EL (cell line): ENCODE measurements at places on chromosomes 16 and 17.

- no peak for DNase-seq
These were observed 52.1 kb upstream of the TNRC6A start for GRCh38 chr16:24677388-24677787.

DNA sequence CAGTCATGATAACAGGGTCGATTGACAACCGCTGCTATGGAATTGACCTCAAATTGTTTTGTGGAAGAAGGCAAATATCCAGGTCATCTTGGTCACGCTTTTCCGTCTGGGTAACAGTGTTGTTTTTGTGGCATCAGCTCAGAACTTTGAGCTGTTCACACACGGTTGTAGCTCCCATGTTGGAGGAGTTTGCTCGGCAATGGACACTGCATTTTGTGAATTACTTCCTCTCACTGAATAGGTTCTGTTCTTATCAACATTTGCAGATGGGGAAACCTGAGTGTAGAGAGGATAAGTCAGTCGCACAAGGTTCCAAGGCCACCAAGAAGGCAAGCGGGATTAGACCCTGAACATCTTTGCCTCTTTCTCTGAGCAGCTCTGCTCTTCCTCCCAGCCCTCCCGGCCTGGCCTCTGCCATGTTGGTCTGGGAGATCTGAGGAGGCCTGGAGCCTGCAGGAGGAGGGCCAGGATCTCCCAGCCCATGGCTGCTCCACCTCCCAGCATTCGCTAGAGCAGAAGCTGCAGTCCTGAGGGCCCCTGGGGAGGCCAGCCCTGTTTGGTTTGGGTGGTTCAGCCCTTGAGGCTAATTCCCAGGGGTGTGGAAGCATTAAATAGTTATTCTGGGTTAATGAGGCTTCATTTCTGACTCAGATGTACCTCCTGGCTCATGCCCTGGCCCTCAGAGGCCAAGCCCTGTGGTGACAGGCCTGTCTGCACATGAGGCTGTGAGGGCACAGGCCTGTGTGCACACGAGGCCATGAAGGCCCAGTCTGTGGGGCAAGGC is 154.1 kb upstream of the PLCG2 start:
- peak; percentile 22 for DNase-seq

DNA sequence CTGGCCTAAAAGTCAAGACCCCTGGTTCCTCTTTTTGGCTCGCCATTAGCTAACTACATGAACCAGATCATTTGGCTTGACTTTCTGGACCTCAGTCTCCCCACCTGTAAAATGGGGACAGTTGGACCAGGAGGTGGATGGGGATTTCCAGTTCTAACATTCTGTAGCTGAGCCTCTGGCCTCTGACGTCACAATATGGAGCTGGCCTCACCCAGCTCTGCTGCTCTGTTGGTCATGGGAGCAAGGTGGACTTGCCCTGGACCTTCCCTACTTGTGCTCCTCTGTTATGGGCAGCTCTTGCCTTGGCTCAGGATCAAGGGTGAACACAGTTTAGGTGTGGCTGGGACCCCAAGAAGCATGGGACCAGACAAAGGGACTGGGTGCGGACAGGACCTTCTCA is 16.5 kb upstream of the KCNH6 start:
- DNase-seq = no peak

DNA sequence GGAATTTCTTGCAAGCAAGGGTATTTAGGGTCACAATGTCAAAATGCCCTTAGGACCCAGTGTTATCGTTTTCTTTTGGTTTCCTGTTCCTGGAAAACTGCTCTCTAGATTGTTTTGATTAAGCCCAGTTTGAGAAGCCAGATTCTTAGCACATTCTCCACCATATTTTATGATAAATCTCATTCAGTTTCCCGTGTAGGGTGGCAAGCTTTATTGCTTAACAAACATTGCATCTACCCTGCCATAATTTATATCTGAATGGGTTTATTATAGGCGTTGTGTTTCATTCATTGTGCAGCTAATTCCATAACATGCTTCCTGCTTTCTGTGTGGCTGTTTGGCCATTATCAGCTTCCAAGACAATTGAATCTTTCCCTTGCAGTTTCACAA is 389.1 kb upstream of the DYNLRB2 start:
- DNase-seq = no peak

- DNase-seq = no peak
These were observed 53.7 kb upstream of the C17orf78 start for GRCh38 chr17:37322106-37322505.

GRCh38 chr16:67775273-67775672 is 31.1 kb downstream of the RANBP10 start:
- no peak for DNase-seq

DNA sequence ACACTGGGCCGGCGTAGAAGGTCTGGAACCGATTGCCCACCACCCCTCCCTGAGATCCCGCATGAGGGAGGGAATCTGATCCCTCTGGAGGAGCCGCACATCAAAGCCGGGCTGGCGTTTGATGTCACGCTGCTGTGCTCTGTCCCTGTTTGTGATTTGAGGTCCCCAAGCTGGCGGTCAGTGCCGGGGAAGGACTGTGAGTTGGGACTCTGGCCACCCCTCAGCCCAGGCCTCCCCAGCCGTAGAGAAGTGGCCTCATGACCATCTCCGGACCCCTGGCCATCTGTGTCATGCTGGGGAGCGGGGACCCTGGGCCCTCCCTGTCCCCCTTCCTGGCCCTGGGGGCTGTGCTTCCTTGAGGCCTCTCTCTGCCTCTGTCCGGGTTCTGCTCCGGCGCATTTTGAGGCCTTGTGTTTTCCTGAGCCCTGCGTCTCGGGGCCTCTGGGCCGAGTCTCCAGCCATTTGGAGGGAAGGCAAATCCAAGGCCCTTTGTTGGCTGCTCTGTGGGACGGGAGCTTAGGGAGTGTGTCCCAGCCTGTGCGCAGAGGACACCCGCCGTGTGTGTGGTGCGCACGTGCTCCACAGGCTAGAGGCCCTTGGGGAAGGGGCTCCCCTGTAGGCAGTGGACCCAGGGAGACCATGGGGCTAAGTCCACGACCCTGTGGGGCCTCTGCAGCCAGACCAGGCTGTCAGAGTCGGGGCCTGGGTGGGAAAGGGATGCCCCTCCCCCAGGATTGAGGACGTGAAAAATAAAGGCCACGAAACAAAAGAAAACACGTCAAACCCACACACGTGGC is 15.1 kb downstream of the ASPSCR1 start:
- DNase-seq = no peak

DNA sequence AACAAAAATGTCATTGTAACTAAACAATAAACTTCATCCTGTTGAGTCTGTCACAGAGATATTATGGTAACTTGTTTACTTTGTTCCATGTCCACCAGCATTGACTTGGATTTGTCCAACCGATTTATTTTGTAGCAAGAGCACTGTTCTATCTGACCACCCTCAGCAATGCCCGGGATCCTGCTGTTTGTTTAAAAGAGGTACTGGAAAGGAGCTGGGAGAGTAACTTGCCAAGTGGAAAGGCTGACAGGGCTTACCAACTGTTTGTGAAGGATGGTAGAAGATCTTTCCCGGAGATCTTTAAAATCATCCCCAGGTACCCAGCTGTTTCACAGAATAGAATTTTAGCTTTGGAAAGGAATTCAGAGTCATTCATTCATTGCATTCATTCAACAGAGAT is 59.1 kb upstream of the BCAR1 start:
- no peak for DNase-seq

DNA sequence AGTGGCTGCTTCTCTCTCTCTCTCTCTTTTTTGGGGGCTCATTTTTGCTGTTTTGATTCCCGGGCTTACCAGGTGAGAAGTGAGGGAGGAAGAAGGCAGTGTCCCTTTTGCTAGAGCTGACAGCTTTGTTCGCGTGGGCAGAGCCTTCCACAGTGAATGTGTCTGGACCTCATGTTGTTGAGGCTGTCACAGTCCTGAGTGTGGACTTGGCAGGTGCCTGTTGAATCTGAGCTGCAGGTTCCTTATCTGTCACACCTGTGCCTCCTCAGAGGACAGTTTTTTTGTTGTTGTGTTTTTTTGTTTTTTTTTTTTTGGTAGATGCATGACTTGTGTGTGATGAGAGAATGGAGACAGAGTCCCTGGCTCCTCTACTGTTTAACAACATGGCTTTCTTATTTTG is 7.7 kb upstream of the TMEM235 start:
- DNase-seq = no peak

GRCh38 chr17:33383488-33384023 is 90.5 kb upstream of the ASIC2 start:
- DNase-seq = no peak

DNA sequence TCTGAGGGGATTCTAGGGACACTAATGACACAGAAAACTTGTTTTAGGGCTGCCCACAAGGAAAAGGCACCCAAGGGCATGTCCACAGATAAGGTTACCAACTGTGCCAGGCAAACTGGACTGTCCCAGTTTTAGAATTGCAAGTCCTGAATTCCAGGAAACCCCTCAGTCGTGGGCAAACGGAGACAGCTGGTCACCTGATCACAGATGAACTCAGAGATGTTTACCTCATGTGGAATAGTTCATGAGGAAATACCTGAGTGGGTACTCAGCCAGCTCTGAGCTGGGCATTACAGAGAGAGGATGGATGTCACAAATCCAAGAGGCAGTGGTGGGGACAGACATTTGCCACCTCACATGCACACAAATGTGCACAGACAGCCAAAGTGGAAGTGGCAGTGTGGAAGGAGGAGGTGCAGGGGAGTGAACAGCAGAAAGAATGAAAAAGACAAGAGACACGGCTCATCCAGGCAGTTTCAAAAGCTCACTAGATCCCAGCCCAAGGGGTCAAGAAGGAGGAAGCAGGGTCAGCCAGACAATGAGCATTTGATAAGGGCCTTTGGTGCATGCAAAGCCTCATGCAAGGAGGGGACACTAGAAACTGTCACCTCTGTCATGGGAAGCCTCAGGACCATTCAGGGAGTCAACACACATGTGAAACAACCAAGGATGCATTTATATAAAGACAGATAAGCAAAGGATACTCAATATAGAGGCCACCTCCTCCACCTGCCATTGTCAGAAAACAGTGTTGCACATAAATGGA is 24.8 kb downstream of the TTLL6 start:
- DNase-seq = no peak

- DNase-seq = no peak
These were observed 606 bp upstream of the ZBTB4 start for GRCh38 chr17:7480089-7480384.

- DNase-seq = no peak
These were observed 23.8 kb downstream of the C17orf100 start for GRCh38 chr17:6675201-6675825.

DNA sequence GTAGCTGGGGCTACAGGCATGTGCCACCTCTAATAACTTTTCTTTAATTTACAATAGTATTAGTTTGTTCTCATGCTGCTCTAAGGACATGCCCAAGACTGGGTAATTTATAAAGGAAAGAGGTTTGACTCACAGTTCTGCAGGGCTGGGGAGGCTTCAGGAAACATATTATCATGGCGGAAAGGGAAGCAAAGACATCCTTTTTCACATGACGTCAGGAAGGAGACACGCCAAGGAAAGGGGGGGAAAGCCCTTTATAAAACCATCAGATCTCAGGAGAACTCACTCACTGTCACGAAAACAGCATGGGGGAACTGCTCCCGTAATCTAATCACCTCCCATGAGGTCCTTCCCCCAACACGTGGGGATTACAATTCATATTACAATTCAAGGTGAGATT is 18.3 kb downstream of the IL4R start:
- DNase-seq = no peak

- peak; percentile 37 for DNase-seq
These were observed 22.4 kb downstream of the SLC35G3 start for GRCh38 chr17:35171834-35172233.

- DNase-seq = no peak
These were observed 22.1 kb upstream of the IL21R start for GRCh38 chr16:27379919-27380318.

- DNase-seq = peak; percentile 61
These were observed 134.4 kb downstream of the COPRS start for GRCh38 chr17:31724619-31725018.

DNA sequence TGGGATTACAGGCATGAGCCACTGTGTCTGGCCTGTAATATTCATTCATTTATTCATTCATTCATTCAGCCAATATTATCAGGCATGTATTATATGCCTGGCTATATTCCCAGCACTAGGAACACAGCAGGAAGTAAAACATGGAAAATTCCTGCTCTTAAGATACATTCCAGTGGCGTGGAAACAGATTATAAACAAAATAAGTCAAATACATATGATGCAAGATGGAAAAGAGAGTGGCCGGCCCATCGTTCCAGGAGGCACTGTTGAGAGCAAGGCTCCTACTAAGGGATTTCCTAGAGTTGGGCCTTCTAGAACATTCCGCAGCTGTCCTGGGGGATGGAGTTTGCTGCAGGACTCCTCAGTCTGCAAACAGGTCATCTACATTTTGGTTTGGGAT is 17.7 kb downstream of the ADCY9 start:
- DNase-seq = no peak

GRCh38 chr16:58497935-58498334 is 2.0 kb upstream of the NDRG4 start:
- no peak for DNase-seq

DNA sequence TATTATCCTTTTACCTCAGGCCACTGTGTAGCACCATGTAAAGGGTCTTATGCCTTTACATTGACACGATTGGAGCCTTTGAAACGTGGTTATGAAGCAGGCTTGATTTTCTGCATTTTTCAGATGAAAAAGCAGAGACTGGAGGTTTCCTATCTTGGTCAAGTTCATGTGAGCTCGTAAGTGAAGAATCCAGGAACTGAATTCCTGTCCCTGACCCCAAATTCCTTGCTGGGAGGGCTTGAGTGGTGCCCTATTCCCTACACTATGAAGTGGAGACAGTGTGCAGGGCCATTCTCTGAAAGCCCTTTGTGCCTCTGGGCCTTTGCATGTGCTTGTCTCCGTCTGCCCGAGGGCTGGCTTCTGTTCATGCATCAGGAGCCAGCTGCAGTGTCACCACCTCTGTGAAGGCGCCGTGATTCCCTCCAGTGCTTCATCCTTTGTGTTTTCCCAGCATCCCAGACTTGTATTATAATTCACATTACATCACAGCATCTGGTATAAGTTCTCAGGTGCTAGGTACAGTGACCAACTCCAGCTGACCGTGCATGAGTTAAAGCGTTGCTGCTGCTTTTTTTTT is 181.1 kb downstream of the SNX29 start:
- DNase-seq = peak; percentile 81

- DNase-seq = peak; percentile 43
These were observed 379 bp upstream of the OTOP2 start for GRCh38 chr17:74923538-74924249.

- no peak for DNase-seq
These were observed 21.4 kb downstream of the UBE2O start for GRCh38 chr17:76431509-76431908.

DNA sequence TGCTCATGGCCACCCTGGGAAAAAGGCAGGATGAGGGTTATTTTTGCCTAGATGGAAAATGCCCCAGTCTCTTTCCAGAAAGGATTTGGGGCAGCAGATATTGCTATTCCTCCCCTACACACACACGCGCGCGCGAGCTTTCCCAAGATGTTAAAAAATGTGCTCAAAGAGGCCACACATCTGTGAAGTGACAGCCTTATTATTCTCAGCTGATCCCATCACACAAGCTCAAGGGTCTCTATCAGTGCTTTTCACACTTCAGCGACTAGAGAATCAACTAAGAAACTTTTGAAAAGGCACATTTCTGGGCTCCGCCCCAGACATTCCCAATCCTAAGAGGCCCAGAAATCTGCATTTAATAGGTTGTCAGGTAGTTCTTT is 5.7 kb upstream of the RAB5C start:
- no peak for DNase-seq
